Nephron progenitor cell (in vitro differentiated cells): ENCODE measurements at places on chromosomes 1 and 21.

- no peak for DNase-seq
Observed at GRCh38 chr1:85322655-85323054, 46.2 kb upstream of the BCL10 start.

DNA sequence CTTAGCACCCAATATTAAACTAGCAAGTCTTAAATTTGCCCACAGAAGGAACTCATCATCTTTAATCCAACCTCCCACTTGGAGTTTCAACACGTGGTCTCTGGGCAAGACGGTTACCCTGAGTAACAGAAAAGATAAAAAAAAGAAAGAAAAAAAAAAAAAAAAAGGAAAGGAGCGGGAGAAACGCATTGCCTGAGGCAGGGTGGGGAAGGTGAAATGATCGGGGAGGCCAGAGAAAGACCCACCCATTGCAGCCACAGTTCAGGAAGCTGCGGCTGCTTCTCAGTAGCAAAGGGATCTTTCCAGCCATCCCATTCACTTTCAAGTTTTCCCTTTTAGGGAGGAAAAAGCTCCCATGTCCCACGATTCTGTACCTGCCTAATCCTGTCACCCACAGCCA, 32.0 kb upstream of the OTUD3 start:
- no peak for DNase-seq

DNA sequence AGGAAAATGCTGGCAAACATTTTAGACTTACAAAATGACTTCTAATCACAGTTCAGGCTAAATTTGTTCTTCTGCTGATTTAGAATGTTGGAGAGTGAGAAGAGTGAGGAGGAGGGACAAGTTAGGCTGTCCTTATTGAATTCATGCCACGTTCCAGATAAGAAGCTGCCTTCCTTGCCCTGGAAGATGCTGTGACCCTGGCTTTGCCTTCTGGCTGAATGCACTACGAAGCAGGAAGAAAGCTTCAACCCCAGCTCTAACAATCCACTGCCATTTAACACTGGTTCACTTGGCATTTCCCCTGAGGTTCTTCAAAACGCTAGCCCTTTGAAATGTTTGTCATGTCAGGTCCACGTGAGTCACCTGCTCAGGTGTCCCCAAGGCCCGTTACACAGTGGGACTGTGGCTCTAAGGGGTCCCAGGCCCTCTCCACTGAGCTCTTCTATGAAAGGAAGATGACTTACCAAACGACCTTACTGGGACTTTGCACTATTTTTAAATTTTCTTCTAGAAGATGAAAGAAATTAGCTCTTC, 30.0 kb upstream of the LRRC8C start:
- no peak for DNase-seq

GRCh38 chr1:53463961-53464899, 5.0 kb downstream of the DMRTB1 start:
- no peak for DNase-seq

DNA sequence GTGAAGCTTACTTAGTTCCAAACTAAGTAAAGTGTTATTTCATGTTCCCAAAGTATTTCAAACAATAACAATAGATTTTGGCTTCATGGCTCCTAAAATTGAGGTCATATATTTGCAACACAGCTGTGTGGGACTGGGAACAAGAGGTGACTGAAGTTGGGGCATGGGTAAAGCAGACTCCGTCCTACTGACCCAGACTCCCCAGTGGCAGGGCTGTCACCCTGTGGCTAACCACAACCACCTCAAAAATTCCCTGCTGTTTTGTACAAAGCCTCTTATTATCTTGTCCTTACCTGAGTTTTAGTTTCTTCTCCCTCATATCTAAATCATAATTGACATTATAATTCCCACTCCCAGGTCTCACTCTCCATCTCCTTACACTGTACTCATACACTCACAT, 117.6 kb downstream of the PTGER3 start:
- DNase-seq = no peak

DNA sequence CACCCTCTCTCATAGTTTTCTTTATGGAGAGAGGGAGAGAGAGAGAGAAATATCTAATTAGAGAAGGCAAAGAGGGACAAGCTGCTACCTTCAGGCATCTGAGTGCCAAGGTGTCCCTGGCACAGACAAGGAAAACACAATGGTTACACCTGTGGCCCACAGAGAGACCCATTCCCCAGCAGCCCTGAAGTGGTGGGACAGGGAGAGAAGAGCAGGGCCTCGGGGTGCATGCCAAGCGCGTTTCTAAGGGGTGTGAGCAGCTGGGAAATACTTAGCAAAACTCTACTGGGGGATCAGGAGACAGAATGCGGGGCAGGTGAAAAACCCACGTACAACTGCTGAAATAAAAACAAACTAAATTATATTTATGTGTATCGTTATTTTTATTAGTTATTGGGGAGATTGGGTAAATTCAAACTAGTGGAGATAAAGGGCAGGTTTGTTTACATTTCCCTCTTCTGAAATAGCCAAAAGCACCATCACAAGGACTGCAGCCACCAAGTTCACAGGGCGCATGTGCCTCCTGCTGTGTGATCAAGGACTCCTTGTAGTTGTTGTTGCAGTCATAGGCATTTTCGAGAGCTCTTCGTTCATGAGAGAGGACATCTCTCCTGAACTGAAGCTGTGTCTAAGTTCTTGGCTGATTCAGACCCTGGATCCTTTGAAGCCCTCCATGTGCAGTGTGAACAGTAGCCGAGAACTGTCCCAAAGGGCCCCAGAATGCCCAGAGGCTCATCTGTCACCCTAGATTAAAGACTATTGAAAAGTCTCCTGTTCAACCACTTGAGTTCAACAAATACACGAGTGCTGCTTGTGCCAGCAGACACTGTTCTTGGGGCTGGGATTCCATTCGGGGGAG, 737 bp upstream of the SERPINC1 start:
- no peak for DNase-seq

DNA sequence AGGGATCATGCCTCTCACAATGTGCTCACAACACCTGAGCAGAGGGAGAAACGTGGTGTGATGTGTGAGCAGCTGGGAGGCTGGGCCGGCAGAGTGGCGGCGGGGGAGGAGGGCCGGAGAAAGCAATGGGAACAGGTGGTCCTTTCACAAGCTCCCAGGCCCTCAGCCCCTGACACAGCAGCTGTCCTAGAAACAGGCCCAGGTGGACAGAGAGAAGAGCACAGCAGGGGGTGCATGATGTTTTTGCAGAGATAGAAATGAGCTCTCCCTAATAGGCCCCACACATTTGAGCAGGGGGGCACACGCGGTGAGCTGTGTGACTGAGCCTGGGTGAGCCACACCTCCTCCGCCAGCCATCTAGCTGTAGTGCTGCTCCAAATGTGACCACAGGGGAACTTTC, 7.6 kb upstream of the RGS16 start:
- DNase-seq = no peak

- DNase-seq = no peak
Observed at GRCh38 chr1:8814865-8815264, 2.6 kb downstream of the RERE start.

DNA sequence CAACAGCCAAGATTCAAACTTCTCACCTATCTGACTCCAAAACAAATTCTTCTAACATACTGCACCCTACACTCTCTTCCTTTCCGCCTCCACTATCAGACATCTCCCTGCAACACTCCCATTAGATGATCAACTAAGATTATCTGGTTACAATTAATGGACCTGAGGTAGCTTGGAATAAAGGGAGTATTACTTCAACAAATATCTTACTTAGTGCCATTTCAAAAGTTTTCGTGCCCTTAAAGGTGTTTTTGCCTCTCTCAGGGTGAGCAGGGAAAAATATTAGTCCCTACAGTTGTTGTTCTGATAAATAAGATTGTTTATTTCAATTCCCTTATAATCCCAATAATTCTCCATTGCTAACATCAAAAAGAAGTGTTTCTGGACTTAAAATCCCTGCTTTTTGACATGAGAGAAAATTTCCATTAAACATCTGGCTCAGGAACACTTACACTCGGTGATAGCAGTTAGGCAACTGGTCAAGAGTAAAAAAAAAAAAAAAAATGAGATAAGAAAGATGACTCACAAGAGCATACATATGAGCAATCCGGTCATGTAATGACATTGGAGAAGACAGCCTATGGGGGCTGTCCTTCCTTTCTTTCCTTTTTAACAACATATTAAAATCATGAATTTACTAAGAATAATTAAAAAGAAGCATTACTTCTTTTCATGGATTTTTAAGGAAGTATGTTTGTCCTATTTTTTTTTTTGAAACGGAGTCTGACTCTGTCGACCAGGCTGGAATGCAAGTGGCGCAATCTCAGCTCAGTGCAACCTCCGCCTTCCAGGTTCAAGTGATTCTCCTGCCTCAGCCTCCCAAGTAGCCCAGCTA, 7.6 kb downstream of the RSBN1 start:
- DNase-seq = no peak

DNA sequence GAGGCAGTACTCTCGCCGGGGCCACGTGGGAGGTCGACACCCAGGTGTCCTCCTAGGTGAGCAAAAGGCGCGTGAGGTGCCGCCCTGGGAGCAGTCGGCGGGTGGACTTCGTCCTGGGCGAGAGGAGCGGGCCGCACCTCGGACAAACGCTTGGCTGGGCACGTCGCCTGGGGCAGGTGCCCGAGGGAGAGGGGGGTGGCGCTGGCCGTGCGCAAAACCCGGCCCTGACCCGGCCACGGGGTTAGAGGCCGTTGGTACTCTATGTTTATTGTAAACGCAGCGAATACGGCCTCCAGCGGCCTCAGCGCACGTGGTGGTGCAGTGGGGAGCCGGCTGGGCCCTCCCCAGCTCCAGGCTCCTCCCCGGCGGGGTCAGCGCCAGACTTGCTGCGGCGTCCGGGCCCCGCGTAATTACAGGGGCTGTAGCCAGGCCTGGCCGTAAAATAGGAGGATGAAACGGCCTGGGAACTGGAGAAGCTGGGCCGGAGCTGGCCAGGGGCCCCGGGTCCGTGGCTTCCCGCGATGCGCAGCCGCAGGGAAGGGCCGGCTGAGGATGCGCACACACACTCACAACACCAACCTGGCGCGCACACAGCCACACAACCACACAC, 1.6 kb upstream of the EFNA1 start:
- peak; percentile 64 for DNase-seq

DNA sequence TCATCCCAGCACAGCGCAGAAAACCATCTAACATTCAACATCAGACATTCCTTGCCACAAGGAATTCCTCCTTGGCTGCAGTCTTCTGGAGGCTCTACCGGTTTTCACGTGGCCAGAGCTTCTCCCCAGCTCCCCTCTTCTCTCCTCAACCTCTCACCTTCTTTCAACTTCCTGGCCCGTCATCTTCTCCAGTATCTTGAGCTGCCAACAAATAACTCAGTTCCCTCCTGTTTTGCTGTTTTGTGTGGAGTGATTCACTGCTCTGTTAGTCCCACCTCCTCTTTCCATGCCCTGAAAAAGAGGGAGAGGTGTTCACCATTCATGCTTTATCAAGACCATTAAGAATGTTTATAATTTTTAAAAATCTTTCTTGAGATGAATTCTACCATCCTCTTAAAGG, 32.6 kb downstream of the PIGM start:
- DNase-seq = no peak

GRCh38 chr1:155499953-155500639, 62.5 kb downstream of the ASH1L start:
- DNase-seq = no peak

GRCh38 chr1:92536211-92536979, 49.7 kb upstream of the GFI1 start:
- no peak for DNase-seq

DNA sequence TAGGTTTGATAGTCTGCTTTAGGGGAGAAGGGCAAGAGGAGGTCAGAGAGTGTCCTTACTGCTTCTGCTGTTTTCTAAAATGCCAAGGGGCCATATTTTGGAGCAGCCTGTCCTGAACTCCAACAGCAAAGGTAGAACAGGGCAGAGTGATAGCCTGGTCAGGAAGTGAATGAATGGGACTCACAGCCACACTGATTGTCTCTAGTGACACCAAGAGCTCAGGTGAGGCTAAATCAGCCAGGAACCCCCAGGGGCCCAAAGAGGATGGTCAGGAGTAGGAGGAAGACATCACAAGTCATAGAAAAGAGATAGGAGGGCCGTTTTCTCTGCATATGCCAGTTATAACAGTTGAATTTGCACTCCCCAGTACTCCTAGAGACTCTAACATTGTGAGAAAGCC, 97.4 kb upstream of the DUSP10 start:
- DNase-seq = no peak

DNA sequence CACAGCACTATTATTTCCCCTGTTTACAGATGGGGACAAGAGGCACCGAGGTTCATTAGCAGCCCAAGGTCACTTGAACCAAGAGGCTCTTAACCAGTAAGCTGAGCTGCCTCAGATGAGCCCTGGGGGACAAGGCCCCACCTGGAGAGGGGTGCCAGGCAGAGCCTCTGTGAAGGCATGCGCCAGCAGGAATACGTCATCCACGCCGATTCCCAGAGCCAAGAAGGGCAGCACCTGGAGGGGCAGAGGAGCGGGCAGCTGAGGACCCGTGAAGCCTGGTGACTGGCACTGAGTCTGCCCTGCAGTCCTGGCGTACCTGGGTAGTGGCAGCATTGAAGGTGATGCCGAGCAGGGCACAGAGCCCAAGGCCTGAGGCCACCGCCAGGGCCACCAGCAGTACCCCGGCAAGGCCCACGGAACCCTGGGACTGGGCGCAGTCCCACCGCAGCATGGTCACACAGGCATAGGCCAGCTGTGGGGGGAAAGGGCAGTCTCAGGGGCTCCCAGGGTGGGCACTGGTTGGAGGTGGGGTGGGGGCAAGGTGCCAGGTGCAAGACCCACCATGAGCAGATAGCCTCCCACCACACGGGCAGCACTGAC, 14.1 kb downstream of the PTCH2 start:
- no peak for DNase-seq

GRCh38 chr1:223706077-223706973, 6.0 kb upstream of the CAPN2 start:
- no peak for DNase-seq

DNA sequence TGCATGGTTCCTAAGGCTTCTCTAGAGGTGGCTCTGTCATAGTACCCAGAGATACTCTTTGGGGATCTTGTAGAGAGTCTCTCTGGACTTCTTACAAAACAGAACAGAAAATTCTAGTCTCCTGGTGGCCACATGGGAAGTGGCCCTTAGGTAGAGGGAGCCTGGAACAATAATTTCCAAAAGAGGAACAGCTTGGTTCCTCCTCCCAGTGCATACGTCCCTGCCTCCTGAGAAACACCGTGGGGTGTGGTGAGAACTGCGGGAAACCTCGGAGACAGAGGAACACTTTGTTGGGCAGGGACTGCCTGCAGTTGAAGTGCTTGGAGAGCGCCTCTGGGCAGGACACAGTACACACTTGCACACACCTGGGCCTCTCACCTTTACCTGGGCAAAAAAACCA, 38.8 kb upstream of the EPHA8 start:
- DNase-seq = no peak

DNA sequence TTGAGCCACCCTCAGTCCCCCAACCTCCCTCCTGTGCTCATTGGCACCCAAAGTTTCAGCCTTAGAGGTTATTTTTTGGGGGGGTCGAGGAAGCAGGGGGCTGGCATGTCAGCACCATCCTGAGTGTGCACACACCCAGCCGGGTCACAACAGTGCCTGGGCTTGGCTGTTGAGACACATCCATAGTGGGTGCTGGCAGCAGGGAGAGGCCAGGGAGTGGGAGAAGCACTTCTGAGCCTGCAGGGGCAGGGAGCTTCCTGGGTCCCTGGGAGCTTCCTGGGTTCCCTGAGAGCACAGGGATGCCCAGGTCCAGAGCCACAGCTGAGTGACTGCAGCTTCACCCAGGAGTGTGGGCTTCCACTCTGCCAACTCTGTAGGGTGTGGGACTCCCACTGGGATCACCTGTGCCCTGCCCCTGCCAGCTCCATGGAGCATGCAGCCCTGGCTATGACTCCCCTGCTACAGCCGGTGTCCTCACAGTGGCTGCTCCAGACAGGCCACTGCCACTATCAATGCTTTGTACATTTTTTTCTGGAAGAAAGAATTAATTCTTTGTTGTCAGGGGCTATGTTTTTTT, 240.4 kb downstream of the PTGER3 start:
- no peak for DNase-seq
